ENCODE measurements at places on chromosomes 16 and 17.
A peak's percentile ranks its signal among the peaks of the same experiment; 100 is the strongest.

GRCh38 chr17:81444610-81445339 lies 49.5 kb downstream of the BAHCC1 start:
- no peak for DNase-seq

- DNase-seq = peak; percentile 6
Measured at GRCh38 chr16:12257926-12258561, 281.5 kb downstream of the SNX29 start.

- no peak for DNase-seq
Measured at GRCh38 chr17:82674656-82675475, 23.6 kb downstream of the RAB40B start.

- no peak for DNase-seq
Measured at GRCh38 chr17:46895171-46895570, 27.8 kb upstream of the GOSR2 start.

GRCh38 chr16:73289232-73289631 lies 241.3 kb upstream of the ZFHX3 start:
- DNase-seq = no peak

DNA sequence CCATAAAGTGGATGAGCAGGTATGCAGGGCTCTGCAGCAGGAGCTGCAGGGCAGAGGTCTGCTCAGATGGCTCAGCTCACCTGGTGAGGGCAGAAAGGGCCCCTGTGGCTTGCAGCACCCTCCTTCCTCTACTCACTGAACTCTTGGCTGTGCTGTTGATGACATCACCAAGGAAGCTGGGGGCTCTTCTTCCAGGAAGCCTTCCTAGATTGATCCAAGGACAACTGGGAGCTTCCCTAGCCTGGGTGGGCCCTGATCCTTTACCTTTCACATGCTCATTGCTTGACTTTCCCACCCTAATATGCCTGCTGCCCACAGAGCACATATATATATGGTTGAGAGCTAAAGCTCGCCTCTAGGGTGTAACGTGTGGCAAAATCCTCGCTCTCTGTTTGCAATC lies 2.5 kb downstream of the KIF19 start:
- no peak for DNase-seq

- no peak for DNase-seq
Measured at GRCh38 chr17:63240106-63240505, 206.0 kb downstream of the CYB561 start.

DNA sequence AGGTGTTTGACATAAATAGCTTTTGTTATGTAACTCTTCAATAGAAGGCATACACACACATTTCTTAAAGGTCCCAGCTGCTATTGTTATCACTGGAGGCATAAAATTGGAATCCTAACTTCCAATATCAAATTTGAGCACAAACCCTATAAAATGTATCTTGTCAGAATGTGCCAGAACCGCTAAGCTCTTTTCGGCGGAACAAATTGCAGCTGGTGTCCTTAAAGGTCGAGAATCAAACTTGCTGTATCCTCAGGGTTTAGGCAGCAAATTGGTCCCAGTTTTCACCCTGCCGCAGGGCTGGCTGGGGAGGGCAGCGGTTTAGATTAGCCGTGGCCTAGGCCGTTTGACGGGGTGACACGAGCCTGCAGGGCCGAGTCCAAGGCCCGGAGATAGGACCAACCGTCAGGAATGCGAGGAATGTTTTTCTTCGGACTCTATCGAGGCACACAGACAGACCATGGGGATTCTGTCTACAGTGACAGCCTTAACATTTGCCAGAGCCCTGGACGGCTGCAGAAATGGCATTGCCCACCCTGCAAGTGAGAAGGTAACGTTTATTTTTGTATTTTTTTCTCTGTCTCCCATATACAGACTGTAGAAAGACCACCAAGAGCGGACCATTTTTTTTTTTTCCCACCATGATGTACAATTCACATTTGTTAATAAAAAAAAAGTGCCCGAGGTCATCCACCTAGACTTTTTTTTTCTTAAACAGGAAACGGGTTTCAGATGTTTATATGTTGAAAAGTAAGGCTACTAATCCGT lies 297.1 kb downstream of the IRF8 start:
- no peak for DNase-seq

DNA sequence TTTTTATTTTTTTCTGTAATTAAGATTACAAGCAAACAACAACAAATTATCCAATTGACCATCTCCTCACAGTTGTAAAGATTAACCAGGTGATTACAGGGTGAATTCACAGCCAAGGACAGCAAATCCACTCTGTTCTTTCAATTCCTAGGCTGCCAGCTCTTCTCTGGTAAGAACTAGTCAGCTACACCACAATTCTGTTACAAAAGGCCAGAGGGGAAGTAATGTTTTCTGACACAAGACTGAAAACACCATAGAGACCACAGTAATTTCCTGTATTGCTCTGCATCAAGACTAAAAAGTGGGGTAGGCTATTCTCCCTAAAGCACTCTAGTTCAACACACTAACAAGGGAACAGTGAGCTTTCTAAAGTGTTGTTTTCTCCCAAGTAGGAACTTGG lies 10.6 kb downstream of the CA10 start:
- DNase-seq = no peak

DNA sequence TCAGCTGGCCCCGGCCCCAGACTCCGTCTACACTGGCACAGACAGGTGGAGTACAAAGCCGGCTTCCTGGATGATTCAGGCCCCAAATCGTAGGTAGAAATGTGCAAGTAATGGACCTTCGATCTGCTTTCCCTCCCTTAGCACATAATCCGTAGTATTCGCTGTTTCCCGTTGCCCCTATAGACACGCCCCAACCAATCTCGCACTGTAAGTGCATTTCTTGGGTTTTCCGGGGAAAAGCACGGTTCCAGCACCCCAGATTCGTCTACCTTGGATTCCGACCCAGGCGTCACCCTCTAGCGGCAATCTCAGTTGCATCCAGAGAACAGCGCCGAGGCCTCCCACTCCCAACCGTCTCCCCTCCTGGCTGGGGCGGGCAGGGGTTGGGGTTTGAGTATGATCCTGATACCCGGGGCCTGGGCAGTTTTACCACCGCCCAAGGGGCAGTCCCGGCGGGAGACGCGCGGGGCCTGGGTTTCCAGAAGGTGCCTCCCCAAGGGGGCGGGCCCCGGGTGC lies 12.1 kb upstream of the FOXF1 start:
- no peak for DNase-seq

- no peak for DNase-seq
Measured at GRCh38 chr16:12124742-12125141, 148.2 kb downstream of the SNX29 start.

GRCh38 chr17:82948081-82948511 lies 108.3 kb upstream of the ZNF750 start:
- DNase-seq = no peak

- no peak for DNase-seq
Measured at GRCh38 chr17:34252444-34253138, 2.5 kb upstream of the CCL2 start.

DNA sequence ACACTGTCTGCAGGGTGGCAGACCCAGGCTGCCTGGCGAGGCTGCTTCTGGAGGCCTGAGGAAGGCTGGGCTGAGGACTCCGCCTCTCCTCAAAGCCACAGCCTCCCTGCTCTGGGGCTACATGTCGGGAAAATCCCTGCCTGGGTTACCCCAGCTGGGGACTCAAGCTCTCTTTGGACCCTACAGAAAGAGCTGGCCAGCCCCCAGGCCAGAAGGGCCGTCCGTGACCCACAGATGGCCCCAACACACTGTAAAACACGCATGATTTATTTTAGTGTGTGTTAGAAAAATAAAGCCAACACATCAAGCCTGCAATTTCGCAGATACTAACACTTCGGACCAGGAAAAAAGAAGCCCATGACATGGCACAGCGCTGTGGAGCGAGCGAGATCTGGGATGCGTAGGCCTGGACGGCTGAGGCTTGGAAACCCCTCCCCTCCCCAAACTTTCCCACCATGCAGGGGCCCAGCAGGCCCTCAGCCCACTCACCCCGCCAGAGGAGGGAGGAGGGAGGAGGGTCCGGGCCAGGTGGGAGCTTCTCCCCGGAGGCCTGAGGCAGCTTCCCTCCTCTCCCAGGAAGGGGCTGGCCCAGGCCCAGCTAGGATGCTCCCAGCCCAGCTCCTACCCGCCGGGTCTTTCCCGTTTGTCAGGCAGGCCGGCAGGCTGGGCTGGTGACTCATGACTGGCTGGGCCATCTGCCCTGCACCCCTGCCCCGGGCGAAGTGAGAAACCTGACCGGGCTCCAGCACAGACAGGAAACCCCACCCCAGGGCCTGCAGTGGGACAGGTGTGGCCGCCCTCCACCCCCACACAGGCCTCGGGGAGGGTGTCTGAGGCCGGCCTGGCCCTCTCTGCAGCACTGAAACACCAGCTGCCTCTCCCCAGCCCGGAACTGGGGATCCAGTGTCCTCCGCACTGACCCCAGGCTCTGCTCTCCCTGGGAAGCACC lies 34.1 kb upstream of the SLC38A10 start:
- DNase-seq = no peak

DNA sequence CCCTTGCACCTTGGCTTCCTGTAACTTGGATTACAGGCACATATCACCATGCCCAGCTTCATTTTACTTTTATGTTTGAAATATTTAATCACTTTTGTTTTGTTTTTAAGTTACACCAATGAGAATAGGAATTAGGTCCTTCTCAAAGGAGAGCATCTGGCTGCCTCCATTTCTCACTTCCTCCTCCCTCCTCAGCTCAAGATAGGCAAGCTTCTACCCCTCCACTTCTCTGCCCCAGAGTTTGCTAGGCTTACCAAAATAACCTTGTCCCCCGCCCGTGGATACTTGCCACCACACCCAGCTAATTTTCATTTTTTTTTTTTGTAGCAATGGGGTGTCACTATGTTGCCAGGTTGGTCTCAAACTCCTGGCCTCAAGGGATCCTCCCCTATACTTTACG lies 17.9 kb downstream of the GABARAPL2 start:
- no peak for DNase-seq

Measured in NCI-H1105 (cell line).